ENCODE measurements at places on chromosomes 4 and X. TPM values are rescaled to one million over a fixed set of nuclear protein-coding genes. Genes with fewer than 3 reads are reported as not detected.

The BBS12 gene
- 0.88 TPM for total RNA-seq

DNA sequence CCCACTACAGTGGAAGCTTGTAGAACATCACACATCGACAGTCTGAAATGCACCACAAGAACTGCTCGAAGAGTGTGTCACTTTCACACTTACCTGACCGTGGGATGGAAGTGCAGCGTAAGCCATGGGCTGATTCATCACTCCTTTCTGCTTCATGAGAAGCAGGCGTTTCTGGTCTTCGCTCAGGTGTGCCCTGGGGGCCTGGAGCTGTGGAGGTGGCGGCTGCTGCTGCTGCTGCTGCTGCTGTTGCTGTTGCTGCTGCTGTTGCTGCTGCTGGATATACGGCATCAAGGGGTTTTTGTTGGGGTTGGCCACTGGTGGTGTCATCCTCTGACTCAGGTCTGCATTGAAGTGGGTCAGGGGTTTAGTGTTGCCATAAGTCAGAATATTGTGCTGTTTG, 223.6 kb downstream of the MGST2 start:
- H3K4me3 ChIP-seq = no peak overlapping the region
- H3K27ac ChIP-seq = no peak overlapping the region
- H3K36me3 ChIP-seq = no peaks in the 10 kb centered on the region
- DNase-seq = no peak
- H3K27me3 ChIP-seq = no peaks in the 10 kb centered on the region
- H3K4me1 ChIP-seq = peaks cover 7% of the 10 kb centered on the region

The TLR1 gene
- 17.5 TPM for total RNA-seq

- H3K27ac ChIP-seq = peak overlapping the region; percentile 89
- H3K4me1 ChIP-seq = peaks cover 9% of the 10 kb centered on the region
- H3K36me3 ChIP-seq = no peaks in the 10 kb centered on the region
- no peaks in the 10 kb centered on the region for H3K27me3 ChIP-seq
- peak overlapping the region; percentile 99 for H3K4me3 ChIP-seq
These were observed 1.1 kb downstream of the FBXW7 start for GRCh38 chr4:152534541-152535359.

The MTTP gene
- total RNA-seq = not detected

- H3K27ac ChIP-seq = no peak overlapping the region
- no peaks in the 10 kb centered on the region for H3K27me3 ChIP-seq
- no peak overlapping the region for H3K4me3 ChIP-seq
These were observed 1070.3 kb downstream of the STIM2 start for GRCh38 chr4:27930976-27931375.

The ASB9 gene
- 7.8 TPM for total RNA-seq

The CFAP47 gene
- not detected for total RNA-seq

- H3K27ac ChIP-seq = no peak overlapping the region
- no peaks in the 10 kb centered on the region for H3K4me1 ChIP-seq
These were observed 319 bp downstream of the DRP2 start for GRCh38 chrX:101219864-101220346.

The SPANXN5 gene
- total RNA-seq = not detected

DNA sequence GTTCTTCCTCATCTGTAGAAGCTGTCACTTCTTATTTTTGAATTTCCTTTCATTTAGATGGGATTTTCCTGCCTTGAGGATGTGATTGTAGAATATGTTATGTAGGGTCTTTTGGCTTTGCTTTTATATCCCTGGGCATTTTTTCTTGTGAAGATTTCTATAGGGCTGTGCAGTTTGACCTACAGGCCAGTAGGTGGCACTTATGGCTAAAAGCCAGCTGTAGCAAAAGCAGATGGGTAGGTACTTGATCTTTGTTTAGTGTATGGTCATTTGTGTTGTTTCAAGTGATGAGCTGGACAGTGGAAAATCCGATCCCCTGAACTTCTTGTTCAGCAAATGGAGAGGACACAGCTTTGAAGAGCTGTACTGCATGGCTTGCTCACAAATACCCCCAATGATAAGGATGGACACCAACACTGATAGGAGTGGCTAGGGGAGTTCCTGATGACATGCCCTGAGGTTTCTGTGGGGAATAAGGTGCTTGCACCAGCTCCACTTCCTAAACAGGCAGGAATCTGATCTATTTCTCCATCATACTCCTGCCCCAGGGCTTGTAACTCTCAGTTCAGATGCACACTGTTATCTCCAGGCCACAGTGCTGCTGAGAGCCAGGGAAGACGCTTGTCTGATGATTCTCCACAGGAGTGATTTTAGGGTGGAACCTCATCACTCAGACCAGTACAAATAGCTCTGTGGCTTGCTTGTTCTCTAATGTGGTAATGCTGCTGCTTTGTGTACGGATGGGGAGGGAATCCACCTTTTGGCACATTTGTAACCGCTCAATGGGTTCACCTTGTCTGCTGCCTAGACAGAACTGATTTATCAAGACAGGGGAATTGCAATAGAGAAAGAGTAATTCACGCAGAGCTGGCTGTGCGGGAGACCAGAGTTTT, 417.1 kb upstream of the MAGEB16 start:
- no peaks in the 10 kb centered on the region for H3K4me1 ChIP-seq
- H3K27ac ChIP-seq = no peak overlapping the region
- no peak for DNase-seq
- H3K27me3 ChIP-seq = peaks cover 4% of the 10 kb centered on the region
- H3K36me3 ChIP-seq = no peaks in the 10 kb centered on the region

The P2RY4 gene
- total RNA-seq = 0.32 TPM

DNA sequence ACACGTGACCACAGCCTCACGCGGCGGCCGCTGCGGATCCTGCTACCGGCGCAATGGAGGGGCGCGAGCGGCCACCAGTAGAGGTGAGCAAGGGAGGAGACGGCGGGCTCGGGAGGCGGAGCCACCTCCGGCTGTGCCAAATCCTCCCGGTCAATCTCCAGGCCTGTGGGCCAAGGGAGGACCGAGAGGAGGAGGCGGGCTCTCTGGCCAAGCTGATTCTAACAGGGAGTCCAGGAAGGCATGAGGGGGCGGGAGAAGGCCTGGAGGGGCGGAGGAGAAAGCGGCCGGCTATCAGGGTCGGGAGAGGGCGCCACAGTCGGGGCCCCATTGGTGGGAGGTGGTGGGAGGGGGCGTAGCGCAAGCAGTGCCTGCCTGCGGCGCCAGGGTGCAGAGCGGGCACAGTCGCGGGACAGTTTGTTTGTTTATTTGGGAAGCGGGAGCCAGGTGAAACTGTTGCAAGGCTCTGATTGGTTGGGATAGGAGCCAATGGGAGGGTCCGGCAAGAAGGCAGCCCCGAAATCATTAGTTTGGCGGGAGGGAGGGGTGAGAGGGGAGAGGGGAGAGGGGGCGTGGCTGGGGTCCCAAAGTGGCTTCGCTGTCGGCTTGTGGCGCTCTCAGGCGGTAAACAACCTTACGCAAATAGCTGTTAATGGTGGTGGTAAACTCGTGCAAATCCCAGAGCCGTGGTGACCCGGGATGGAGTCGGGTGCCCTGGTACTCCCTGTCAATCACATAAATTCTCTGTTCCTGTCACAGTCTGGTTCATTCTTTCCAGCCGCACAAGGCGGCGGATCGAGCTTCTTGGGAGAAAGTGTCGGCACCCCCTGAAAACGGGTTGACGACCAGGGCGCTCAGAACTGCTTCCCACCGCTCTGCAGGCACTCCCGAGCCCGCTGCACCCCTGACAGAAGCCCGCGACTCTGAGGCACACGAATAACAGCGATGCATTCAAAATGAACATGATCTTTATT, at the start of gene IRS4:
TSS of gene IRS4 (minus strand) at position 55 of the 971 bp plus-strand sequence.
- H3K27me3 ChIP-seq = peaks cover 62% of the 10 kb centered on the region
- no peaks in the 10 kb centered on the region for H3K4me1 ChIP-seq
- no peak for DNase-seq
- H3K4me3 ChIP-seq = peak within 1 kb of the TSS; percentile 42

DNA sequence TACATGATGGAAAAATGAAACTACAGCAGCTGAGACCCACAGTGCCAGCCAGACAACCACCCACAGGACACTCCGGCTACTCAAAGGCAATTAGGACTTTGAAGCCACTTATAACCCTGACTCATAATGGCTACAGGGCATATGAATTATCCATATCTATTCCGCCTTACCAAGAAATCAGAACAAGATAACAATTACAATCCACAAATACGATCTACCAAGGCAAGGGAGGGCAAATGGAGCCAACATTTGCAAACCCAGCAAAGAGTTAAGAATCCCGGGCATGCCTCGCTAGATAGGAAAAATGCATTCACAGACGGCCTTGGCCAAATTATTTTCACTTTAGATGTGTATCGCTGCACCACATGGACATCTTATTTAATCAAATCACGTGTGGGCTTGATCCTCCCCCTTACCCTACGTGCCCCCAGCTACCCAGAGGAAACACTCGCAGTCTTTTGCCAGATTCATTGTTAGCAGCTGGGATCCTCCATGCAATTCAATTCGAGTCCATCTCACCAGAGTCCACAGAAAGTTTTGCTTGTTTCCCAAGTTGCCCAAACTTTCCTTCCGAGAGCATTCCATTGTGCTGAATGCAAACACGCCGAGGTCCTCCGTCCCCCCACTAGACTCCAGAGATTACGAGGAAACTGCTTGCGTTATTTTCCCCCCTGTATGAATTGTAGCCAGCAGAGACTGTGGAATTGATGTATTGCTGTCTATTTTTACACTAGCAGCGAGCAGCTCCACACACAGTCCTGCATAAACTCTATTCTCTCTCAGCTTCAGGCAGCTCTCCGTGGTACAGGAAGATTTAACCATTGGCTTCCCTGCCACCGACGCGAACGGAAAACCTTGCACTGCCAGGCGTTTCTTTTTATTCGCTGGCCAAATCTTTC, 1.2 kb downstream of the PPARGC1A start:
- H3K4me1 ChIP-seq = peaks cover 4% of the 10 kb centered on the region
- H3K4me3 ChIP-seq = peak overlapping the region; percentile 41
- H3K36me3 ChIP-seq = no peaks in the 10 kb centered on the region
- DNase-seq = no peak
- H3K27me3 ChIP-seq = no peaks in the 10 kb centered on the region

DNA sequence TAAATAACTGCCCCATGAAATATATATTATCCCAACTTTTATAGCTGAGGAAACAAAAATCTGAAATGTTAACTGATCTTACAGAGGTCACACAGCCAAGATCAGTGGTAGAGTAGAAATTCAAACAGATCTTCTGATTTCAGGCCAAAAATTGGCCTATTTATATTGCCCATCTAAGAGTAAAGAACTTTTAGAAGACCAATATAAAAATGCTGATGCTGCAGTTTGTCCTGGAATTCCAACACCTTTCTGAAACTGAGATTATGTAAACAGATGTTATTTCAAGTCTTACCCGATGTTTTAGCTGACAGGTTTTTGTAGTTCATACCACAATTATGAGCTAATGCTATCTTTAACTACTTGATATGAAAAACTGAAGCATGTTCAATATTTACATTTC, 51.1 kb downstream of the SPANXN3 start:
- no peaks in the 10 kb centered on the region for H3K27me3 ChIP-seq
- H3K27ac ChIP-seq = no peak overlapping the region
- no peaks in the 10 kb centered on the region for H3K36me3 ChIP-seq
- no peak for DNase-seq
- no peaks in the 10 kb centered on the region for H3K4me1 ChIP-seq
- H3K4me3 ChIP-seq = no peak overlapping the region

The SPP1 gene
- 183 TPM for total RNA-seq

DNA sequence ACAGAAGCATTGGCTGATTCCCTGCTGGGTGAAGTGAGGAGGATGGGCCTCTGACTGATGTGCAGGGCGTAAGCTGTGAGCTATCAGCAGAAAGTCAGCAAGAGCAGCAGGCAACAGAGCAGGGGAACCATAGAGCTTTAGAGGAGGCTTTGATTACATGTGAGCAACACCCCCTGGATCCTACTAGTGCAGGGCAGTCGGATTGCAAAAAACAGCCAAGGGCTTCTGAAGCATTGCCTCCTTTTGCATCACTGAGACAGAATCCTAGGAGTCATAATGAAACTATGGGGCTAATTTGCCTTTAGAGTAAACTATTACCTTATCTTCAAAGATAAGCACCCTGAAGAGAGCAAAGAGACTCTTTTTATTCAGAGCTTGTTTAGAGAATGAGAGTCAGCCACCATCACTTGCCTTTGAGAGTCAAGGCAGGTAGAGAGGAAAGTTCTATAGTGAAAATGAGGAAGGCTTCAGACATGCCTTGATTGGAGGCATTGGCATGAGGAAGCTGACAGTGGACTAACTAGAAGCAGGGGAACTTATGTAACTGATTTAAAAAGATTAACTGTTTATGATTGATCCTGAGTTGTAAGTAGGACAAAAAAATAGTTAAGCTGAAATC, 420.3 kb downstream of the PDHA2 start:
- H3K36me3 ChIP-seq = no peaks in the 10 kb centered on the region
- H3K27me3 ChIP-seq = no peaks in the 10 kb centered on the region
- no peaks in the 10 kb centered on the region for H3K4me1 ChIP-seq
- H3K27ac ChIP-seq = no peak overlapping the region

DNA sequence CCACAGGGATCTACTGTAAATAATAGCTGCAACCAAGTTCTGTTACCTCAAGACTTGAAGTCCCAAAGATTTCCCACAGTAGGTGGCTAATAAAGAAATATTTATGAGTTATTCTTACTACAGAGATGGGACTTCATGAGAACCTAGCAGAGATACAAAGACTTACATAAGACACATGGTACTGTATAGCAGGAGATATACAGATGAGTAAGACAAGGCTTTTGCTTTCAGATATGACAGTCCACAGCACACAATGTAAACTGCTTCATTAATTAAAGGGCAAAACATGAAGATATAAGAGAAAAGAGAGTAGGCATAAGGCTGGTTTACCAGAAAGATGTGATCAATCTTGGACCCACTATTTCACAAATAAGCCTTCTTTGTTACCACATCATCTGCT, 6.6 kb downstream of the ANKRD17 start:
- no peak overlapping the region for H3K27ac ChIP-seq
- no peak overlapping the region for H3K4me3 ChIP-seq
- H3K27me3 ChIP-seq = no peaks in the 10 kb centered on the region
- H3K4me1 ChIP-seq = peaks cover 40% of the 10 kb centered on the region

The PTTG2 gene
- total RNA-seq = 0.79 TPM

DNA sequence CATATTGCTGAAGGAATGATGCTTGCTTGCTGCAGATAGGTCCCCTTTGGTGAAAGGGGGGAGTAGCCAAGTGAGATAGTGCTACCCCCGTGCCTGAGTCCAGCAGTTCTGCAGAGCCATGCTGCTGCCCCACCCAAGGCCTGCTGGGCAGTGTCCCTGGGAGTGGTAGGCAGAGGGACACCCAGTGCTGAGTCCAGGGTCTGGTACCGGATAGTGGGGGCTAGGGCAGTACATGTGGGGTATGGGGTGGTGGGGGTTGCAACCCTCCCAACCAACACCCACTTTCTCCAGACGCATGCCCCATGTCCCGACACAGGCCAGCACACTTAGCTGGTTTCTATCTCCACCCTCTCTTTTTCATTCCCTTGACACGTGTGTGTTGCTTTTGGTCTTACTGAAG, 62.0 kb upstream of the TLR2 start:
- no peak overlapping the region for H3K27ac ChIP-seq
- H3K27me3 ChIP-seq = no peaks in the 10 kb centered on the region
- peaks cover 68% of the 10 kb centered on the region for H3K36me3 ChIP-seq
- no peak overlapping the region for H3K4me3 ChIP-seq

GRCh38 chr4:168892475-168892874, 117.6 kb downstream of the CBR4 start:
- no peak for DNase-seq
- no peak overlapping the region for H3K4me3 ChIP-seq
- no peaks in the 10 kb centered on the region for H3K4me1 ChIP-seq
- H3K36me3 ChIP-seq = no peaks in the 10 kb centered on the region
- no peaks in the 10 kb centered on the region for H3K27me3 ChIP-seq

- H3K27me3 ChIP-seq = no peaks in the 10 kb centered on the region
- H3K4me1 ChIP-seq = no peaks in the 10 kb centered on the region
These were observed 55.7 kb upstream of the MMAA start for GRCh38 chr4:145563293-145563985.

Measured in pancreas (tissue), 10 donors.